Stomach (tissue), 19 donors: ENCODE measurements at places on chromosomes 6 and 20. TPM values are rescaled to one million over a fixed set of nuclear protein-coding genes. Genes with fewer than 3 reads are reported as not detected.

Gene SLC17A3
- not detected for polyA plus RNA-seq

- no peak for DNase-seq
Observed at GRCh38 chr20:48685300-48685699, 142.5 kb downstream of the PREX1 start.

DNA sequence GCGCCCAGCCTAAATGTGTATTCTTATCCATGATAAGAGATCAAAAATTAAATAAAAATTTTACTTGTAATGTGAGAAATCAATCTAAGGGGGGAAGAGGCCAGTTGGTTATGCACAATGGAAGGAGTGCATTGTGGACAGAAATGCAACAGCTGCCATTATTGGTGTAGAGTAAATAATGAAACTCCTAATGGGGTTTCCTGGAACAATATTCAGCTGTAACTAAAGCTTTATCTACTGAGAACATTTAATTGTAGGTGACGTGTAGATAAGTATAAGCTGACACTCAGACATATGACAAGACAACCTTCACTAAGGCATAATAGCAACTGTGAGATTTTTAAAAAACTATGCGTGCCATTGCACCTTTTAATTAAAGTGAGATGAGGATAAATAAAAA lies 71.4 kb downstream of the CEP57L1 start:
- DNase-seq, result no peak

- DNase-seq, result peak; percentile 28
Observed at GRCh38 chr6:42498473-42499128, 46.9 kb upstream of the TRERF1 start.
